ENCODE measurements at places on chromosomes 11 and 22.

- no peak for DNase-seq
These were observed 6.0 kb downstream of the RNF169 start for GRCh38 chr11:74754507-74755252.

GRCh38 chr11:67522338-67522737 is 908 bp downstream of the CABP2 start:
- no peak for DNase-seq

DNA sequence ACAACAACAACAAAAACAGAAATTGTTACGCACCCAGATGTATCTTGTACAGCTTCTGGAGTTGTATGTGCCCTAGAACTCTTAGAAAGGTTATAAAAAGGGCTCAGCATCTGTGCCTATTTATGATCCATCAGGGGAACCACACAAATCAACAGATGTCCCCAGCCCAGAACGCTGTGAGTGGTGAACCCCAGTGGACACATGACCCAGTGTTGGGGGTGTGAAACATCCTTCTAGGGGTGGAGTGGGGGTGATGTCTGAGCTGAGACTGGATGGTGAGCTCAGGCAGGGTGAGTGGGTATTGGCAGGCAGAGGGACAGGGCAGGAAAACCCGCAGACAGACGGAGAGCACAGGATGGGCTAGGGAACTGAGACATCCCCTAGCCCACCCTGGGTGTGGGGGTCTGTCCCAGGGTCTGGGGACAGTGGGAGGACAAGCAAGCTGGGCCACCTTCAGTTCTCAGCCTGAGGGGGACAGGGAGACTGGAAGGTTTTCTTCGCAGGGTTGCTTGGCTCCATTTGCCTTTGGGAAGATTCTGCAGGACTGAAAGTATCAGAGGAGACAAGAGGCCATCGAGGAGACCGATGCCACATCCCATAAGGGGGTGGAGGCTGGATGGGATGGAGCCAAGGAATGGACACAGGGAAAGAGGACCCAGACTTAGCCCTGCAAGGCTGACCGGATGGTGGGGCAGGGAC is 5.8 kb upstream of the EMID1 start:
- no peak for DNase-seq

DNA sequence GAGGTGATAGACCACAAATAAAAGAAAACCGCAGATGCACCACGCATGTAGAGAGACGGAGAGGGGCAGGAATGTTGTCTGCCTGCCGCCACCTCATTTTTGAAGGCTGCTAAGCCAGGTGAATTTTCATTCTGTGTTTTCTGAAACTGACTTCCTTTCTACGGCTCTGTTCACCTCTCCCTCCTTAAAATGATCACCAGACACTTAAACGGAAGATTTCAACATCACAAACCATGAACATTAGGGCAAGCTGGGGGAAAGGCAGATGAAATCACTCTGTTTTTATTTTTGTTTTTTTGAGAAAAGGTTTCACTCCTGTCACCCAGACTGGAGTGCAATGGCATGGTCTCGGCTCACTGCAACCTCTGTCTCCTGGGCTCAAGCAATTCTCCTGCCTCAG is 232.4 kb downstream of the MIAT start:
- no peak for DNase-seq

GRCh38 chr11:83020942-83021779 is 50.5 kb downstream of the RAB30 start:
- DNase-seq: no peak

DNA sequence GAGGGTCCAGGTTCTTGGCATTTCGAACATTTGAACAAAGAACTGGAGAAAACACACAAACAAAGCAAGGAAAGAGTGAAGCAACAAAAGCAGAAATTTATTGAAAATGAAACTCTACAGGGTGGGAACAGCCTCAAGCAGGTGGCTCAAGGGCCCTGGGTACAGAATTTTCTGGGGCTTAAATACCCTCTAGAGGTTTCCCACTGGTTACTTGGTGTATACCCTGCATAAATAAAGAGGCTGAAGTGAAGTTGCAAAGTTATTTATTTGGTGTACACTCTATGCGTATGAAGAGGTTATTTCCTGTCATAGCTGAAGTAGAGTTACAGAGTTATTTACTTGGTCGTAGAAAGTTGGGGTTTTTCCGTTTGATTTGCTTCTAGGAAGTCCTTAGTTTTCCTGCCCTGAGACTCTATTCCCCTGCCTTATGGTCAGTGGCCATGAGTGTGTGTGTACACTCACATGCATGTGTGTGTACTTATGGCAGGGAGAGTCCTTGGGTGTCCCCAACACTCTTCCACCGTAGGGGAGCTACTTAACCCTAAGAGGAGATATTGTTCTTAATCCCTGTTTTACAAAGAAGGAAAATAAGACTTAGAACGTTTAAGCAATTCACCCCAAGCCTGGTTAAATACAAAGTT is 5.6 kb upstream of the SMCO4 start:
- no peak for DNase-seq

GRCh38 chr11:120660024-120660565 is 148.5 kb downstream of the GRIK4 start:
- DNase-seq: no peak

DNA sequence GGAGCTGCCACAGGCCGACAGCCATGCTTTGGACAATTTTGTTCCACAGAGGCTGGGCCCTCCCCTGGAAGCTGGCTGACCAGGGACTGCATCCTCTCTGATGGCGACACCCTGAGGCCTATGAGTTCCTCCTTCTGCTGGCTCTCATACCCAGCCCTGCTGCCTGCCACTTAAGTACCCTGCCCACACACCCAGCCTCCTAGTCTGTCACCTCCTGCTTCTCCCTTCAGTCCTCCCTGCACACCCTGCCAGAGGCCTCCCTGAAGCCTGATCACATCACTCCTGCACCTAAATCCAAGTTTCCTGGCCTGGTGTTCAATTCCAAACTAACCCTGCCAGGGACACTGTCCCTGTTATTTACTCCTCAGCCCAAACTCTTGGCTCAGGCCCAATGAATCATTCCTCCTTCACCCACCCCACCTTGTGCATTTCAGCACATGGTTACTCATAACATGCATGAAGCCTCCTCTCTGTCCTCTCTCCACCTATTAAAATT is 136.7 kb upstream of the NECTIN1 start:
- no peak for DNase-seq

DNA sequence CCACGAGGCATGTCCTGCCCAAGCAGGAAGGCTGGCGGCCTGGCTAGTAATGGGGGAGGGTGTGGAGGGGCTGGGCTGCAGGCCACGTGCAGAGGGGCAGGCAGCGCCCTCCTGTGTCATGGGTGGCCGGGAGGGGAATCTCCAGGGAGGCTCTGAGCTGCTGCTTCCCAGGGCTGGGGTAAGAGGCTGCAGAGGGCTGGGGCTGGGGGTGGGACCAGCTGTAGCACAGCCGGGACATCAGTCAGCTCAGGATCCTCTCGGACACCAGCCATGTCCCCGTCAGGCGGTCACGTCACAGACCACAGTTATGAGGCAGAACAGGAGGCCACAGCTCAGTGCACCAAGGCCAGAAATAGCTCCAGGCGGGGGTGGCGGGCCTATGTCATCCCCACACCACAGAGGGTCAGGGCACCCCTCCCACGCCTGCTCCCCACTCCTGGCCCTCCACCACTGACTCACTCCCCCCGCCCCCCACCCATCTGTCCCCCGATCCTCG is 21.1 kb downstream of the RTN4R start:
- DNase-seq: no peak

DNA sequence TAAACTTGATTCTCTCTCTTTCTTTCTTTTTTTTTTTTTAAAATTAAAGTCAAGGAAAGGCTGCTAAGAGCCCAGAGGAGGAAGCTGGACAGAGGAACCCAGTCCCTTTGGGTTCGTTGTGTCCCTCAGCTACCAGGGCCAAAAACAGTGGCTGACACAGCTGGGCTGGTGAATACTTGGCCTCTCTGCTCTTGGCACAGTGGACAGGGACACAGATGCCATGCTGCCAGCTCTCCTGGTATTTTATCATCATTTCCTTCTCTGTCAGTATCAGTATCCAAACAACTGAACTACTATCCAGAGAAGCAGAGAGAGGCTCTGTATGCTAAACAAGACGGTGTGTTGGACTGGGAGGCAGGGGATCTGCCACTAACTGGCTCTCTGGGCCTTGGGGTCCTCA is 123.7 kb upstream of the CCDC90B start:
- DNase-seq: no peak

- no peak for DNase-seq
These were observed 1.6 kb upstream of the ATG16L2 start for GRCh38 chr11:72812604-72812966.

- DNase-seq: no peak
These were observed 88.4 kb downstream of the GRIK4 start for GRCh38 chr11:120599816-120600420.

DNA sequence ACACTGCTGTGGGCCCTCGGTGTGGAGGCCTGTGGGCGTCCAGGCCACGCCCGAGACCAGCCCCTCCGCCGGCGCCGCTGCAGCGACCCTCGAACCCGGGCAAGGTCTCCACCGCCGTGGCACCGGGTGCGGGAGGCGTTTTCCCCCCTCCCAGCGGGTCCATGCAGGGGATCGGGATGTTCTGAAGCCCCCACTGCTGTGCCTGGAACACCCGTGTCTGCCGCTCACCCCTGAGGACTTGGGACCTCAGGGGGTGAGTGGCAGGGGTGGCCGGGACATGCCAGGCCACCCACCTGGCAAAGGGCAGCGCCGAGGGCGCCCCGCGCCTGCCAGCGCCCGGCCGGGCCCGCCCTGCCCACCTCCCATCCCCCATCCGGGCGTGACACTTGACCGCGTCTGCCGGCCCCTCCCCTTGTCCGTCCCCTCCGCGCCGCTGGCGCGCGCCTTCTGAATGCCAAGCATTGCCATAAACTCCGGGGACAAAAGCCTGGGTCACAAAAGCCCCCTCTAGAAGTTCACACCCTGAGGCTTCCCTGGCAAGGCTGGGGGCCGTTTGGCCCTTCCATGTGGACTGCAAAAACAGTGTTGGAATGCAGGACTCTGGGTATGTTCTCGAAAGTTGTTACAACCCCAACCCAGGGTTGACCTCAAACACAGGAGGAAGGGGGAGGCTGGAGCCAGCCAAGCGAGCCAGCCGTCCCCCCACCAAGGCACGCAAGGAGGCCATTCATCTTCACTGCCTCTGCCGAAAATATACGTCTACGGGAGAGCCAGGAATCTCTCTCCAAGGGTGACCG is 819 bp upstream of the KCNQ1OT1 start:
- no peak for DNase-seq

GRCh38 chr22:31019191-31019930 is 50.3 kb downstream of the TUG1 start:
- DNase-seq: no peak

DNA sequence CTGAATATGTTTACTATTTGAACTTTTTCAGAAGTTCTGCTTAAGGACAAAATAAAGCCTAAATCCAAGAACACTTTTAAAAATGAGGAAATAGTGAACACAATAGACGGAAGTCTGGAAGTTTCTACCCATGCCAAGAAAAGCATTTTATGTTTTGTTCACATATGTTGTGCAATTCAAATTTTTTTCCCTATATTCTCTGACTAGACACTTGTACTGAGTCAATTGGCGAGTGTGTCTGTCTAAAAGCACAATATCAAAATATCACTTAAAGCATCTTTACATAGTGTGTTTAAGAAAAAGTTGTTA is 29.2 kb downstream of the INCENP start:
- DNase-seq: no peak

- DNase-seq: no peak
These were observed 12.3 kb downstream of the MYRF start for GRCh38 chr11:61764606-61765260.

- no peak for DNase-seq
These were observed 13.4 kb downstream of the ARHGAP8 start for GRCh38 chr22:44765571-44766285.

- no peak for DNase-seq
These were observed 4.2 kb downstream of the SIPA1 start for GRCh38 chr11:65642014-65642671.

- DNase-seq: no peak
These were observed 1.1 kb downstream of the FEN1 start for GRCh38 chr11:61793829-61794204.

GRCh38 chr11:12258451-12258850 is 118.9 kb upstream of the PARVA start:
- DNase-seq: no peak

DNA sequence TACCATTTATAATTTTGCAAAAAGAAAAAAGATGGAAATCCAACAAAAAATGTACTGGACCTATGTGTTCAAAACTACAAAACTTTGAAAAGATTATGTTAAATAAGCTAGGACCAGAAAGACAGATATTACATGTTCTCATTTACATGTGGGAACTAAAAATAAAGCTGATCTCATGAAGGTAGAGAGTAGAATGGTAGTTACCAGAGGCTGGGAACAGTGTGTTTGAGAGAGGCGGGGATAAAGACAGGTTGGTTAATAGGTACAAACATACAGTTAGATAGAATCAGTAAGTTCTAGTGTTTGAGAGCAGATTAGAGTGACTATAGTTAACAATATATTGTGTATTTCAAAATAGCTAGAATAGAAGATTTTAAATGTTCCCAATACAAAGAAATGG is 71.6 kb downstream of the USP47 start:
- DNase-seq: no peak

DNA sequence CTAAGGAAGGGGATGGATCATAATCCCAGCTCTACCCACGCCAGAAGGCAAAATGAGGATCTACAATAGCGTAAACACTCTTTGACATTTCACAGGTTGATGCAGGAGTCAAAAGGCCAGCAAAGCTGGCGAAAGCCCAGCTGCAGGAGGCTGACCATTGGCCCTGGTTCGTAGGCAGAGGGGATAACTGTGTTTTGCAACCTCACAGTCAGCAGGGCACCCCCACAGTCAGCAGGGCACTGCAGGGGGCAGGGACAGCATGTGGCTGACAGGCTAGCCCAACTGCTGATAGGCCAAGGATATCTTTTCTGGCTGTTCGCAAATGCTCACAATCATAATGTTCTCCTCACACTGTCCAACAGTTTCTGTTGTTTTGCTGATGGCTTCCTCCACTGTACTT is 372.7 kb downstream of the BUD13 start:
- DNase-seq: no peak

GRCh38 chr11:102879801-102880200 is 5.0 kb upstream of the MMP12 start:
- DNase-seq: no peak

GRCh38 chr11:126587541-126587940 is 232.1 kb downstream of the ST3GAL4 start:
- DNase-seq: no peak

DNA sequence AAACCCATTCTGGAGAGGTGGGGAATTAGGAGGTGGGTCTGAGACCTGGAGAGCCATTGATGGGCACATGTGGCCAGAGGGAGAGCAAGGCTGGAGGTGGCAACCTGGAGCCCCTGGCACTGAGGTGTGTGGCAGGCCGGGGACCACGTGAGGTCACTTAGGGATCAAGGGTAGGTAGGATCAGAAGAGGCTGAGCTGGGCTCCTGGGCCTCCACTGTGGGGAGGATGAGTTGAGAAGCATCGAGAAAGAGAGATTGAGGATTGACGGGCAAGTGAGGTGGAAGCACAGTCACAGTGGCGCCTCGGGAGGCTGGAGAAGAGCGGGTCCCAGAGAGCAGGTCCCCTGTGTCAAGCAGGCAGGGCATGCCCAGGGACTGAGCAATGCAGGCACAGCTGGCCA is 4.1 kb downstream of the GNAZ start:
- no peak for DNase-seq

DNA sequence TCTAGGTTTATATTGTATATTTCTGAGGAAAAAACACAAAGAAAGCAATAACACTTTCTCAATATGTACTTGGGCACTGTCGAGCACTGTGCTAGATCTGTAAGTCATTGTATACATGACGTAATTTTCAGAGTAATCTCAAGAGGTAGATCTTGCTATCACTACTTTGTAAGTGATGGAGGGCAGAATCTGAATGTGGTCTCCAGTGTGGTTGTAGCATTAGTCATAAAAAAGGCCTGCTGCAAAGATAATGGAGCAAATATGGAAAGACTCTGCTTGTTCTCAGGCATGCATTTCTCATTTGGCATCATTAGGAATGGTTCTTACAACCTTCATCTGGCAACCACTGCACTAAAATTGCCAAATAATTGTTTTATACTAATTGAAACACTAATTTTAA is 419.8 kb upstream of the CCDC179 start:
- no peak for DNase-seq

All from smooth muscle cell of the brain vasculature (primary cell).